ENCODE measurements at places on chromosomes 1 and 21. TPM values are rescaled to one million over a fixed set of nuclear protein-coding genes. Genes with fewer than 3 reads are reported as not detected.

The EDEM3 gene
- total RNA-seq = 40.9 TPM

The SCAF4 gene
- total RNA-seq = 60.9 TPM

The SERTAD4 gene
- total RNA-seq = not detected

The CD247 gene
- total RNA-seq = 177 TPM

Measured in T-helper 2 cell treated with Interferon-gamma antibody and Interleukin-4, amounts not matched to agents 100 ng/mL and 5 ng/mL, for 36 hours (primary cell).